ENCODE measurements at places on chromosomes 11 and 22.

DNA sequence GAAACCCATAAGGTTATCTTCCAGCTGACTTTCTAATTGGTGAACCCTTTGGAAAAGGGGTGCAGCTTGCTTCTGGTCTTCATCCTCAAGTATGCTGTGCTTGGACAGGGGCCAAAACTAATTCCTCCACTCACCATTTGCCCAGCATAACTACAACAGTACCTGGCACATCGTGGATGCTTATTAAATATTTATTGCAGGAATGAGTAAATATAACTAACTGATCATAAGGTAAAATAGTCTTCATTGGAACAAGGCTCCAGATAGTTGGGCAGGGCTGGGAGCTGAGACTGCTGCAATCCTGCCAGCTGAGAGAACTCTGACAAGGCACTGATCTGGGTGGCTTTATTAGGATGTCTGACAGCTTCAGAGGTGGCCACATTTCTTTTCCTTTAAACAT is 2.4 kb upstream of the SIDT2 start:
- DNase-seq, result no peak

DNA sequence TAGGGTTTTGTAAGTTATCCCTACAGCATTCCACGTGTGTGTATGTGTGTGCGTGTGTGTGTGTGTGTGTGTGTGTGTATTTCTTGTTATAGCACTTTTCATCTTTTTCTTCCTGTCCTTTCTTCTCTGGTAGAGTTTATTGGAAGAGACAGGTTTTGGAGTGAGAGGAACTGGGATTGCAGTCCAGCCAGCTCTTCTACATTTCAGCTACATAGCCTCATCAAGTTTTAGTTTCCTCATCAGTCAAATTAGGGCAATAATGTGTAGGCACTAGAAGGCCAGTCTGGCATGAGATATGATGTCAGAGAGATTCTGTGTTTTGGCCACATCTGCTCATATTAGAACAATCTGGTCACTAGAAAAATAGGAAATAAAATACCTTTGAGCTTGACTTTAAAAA is 1283.5 kb upstream of the TENM4 start:
- no peak for DNase-seq

DNA sequence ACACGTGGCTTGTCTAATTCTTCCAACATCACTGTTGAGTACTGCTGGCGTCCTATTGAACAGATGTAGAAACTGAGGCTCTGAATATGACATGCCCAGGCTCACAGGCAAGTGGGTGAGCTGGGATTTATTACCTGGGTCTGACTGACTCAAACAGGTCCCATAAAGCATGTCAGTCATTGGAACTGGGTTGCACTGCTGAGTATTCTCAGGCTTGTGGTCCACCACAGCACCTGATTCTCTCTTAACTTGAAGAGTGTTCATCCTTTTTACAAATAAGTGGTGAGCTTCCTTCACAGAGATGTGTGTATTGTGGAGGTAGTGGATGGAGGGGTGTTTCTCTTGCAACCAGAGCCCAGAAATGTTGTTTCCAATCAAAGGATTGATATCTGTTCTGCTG is 44.5 kb downstream of the SC5D start:
- no peak for DNase-seq

DNA sequence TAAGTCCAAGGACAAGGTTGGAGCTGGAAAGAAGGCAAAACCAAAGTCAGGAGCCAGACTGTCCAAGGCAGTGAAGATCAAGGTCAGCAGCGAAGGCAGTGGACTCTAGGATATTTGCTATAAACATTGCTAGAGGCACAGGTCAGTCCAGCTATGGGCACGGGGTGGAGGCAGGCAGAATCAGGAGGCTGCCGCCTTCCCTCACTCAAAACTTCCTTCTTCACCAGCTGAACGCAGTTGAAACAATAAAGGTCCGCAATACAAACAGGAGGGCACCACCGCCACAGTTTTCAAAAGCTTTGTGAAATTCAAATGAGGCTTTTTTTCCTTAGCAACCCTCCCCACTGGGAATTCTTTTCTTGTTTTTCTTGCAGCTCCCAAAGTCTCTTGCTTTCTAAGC is 372.4 kb downstream of the NXPE2 start:
- DNase-seq, result no peak

DNA sequence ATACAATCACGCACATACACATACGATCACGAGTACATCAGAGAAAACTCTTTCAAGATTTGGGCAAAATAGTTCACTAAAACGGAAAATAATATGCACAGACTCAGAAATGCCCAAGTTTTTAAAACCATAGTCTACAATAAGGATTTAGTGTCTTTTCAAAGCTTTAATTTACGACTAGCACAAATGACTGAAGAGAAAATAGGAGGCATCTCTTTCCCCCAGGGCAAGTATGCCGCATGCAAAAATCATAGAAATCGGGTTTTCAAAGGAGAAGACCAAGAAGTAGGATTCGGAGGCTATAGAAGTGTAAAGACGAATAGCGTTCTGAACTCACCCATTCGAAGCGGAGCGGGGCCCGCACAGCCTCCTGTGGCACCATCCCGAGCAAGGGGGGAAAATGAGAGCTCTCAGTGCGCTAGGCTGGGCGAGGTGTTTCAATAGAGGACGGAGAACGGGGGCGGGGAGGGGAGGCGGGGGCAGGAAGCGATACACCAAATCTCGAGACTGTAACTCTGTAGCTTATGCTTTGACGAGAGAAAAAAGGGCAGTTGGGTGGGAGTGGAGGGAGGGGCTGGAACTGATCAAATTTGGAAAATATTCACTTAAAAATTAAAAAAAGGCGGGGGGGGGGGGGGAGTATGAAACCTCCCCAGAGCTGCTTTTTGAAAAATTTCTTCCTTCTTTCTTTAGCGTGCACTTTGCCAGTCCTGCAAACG is 15.8 kb downstream of the BLID start:
- DNase-seq, result no peak

DNA sequence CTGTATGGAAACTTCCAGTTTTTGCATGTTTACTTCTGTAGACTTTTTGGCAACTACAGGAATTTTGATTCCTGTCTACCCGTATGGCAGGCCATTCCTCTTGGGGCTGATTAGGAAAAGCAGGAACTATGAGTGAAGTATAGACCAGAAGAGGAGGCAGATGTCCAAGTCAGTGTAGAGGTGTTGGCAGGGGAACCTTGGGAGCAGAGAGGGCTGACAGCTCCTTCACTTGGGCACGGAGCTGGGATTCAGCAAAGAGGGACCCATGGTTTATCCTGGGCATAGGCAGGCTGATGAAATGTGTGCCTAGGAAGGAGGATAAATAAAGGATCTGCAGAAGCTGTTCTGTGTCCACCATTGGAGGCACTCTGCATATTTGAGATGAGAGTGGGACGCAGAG is 33.1 kb downstream of the TREH start:
- no peak for DNase-seq

DNA sequence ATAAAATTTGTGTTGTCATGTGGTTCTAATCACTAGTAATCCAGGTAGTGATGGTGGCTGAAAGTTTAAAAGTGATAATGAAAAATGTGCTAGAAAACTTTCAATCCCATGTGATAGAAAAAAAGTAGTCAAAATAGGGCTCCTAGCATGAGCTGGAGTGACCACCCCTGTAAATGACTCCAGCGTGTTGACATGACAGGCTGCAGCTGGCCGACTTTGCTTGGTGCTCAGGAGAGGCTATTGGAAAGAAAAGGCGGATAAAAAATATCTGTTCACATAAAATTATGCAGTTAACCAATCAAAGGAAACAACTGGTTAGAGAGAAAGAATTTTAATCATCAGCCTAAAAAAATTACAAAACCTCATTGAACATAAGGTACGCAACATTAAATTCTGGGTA is 16.9 kb upstream of the MTCH2 start:
- DNase-seq, result no peak

DNA sequence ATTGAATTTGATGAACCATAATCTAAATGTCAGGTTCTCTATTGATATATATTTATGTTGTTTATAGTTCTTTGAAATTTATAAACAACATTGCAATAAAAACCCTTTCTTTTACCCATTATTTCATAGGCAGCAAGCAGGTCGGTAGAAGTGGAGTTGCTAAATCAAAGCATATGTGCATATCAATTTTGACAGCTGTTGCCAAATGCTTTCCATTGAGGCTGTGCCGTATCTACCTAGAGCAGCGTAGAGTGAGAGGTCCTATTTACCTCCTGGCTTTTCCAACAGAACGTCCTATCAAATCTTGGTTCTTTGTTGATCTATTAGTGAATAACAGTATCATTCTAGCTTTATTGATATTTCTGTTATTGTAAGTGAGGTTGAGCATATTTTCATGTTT is 77.5 kb upstream of the SLC22A12 start:
- no peak for DNase-seq

- no peak for DNase-seq
These were observed 25.9 kb upstream of the SCARF2 start for GRCh38 chr22:20463324-20464095.

- peak; percentile 15 for DNase-seq
These were observed 4.9 kb downstream of the HSD17B12 start for GRCh38 chr11:43685440-43685839.

- DNase-seq, result no peak
These were observed 262.7 kb downstream of the ETS1 start for GRCh38 chr11:128324531-128325141.

DNA sequence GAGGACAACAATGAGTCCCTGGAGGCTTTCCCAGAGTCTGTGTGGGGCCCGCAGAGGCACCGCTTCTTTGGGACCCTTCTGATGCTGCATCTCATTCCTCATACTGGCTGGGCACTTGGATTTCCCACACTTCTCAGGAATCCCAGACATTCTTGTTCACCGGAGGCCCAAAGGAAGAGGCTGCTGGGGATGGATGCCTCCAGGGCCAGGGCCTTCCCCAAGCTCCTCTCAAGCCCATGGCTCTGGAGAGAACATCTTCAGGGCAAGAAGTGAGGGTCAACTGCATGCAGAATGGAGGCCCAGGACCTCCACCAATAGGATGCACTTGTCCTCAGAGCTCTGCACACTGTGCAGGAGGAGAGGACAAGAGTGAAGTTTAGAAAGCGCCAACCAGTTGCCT is 34.6 kb downstream of the DKK3 start:
- DNase-seq, result no peak

DNA sequence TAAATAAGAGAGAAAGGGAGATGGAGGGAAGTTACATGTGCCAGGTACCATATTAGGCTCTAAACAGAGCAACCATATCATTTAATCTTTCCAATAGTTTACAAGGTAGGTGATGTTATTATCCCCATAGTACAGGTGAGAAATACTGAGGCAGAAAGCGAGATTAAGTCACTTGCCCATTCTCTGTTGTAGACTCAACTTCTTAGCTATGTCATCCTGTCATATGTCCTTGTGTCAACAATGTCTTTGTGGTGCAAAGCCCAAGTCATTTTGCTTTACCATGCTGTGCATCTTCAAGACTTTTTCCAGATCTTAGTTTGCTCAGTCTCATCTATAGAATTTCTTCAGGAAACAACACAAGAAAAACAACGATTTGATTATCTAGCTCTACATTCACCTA is 205.0 kb upstream of the E2F8 start:
- DNase-seq, result no peak

DNA sequence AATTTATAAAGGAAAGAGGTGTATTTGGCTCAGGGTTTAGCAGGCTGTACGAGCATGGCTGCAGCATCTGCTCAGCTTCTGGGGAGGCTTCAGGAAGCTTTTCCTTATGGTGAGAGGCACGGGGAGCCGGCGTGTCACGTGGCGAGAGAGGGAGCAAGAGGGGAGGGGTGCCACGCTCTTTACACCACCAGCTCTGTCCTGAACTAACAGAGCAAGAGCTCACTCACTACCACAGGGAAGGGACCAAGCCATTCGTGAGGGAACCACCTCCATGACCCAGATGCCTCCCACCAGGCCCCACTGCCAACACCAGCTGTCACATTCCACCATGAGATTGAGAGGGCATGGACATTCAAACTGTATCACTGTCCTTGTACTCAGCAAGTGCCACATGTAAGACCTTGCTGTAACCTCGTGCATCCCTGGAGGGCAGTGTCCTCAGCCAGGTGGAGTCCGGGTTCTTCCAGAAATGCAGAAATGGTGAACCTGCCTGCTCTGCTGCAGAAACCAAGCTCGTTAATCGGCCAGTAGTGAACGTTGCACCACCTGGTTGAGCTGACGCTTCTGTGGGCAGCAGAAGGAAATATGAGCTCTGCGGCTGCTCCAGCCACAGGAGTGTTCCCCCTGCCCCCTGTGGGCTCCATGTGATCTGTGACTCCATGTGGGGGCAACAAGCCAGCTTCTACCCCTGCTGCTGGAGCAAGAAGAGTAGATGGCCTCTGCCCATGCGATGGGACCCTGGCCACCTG is 368.6 kb downstream of the TBC1D22A start:
- DNase-seq, result no peak

DNA sequence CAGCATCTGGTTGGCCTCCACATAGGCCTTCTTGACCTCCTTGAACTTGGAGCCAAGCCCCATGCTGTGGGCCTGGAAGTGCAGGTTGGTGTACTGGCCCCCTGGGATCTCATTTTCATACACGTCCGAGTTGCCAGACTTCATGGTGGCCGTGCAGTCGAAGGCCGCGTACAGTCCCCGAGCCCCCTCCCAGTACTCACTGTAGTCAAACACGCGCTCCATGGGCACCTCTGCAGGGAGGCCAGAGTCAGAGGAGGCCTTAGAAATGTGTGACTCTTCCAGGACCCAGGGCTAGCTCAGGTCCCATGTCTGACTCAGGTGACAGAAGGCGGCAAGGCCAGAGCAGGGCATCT is 6.7 kb upstream of the LRFN4 start:
- DNase-seq, result no peak

DNA sequence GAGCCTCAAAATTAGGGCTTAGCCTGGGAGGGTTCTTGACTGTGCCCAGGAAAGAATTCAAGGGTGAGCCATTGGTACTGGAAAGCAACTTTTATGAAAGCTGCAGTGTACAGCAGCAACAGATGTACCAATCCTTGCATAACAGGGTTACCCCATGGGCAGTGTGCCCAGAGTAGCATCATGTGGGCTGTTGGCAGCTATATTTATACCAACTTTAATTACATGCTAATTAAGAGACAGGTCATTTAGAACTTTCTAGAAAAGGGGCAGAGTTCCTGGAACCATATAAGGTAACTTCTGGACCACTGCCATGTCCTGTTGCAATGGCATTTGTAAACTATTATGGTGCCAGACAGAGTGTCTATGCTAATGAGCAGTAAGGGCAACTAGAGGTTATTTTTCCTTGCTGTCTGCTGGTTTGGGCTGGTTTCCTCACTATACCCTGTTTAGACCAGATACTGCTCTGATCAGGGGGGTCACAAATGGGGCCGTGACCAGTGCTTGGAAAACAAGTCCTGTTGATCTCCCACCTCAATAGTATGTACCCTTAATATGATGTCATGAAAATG is 1120.5 kb upstream of the RAG2 start:
- no peak for DNase-seq

- DNase-seq, result no peak
These were observed 81.0 kb upstream of the FGF3 start for GRCh38 chr11:69899957-69900821.

DNA sequence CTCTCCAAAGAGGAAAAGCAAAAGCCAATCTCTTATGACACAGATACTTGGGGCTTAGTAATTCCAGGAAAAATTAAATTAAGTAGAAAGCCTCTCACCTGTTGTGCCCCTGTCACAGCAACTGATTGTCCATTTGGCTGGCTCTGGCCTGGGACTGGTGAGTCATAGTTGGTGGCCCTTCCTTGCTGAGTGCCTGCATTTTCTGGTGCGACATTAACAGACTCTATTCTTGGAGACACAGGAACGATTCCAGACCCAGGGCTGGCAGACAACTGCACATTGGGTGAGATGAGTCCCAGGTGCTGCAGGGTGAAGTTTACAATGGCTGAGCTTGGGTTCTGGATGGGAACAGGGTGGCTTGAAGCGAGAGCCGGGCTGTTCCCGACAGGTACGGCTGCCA is 15.6 kb downstream of the E2F8 start:
- no peak for DNase-seq

GRCh38 chr11:12901874-12902481 is 107.1 kb upstream of the RASSF10 start:
- no peak for DNase-seq
